ENCODE measurements at places on chromosomes 6 and 20. TPM values are rescaled to one million over a fixed set of nuclear protein-coding genes. Genes with fewer than 3 reads are reported as not detected.

NRSN1 gene
- not detected for total RNA-seq

KIAA1755 gene
- 5.1 TPM for total RNA-seq

NOP56 gene
- 77.1 TPM for total RNA-seq

MCCD1 gene
- not detected for total RNA-seq

MOG gene
- not detected for total RNA-seq

SPTLC3 gene
- 11.1 TPM for total RNA-seq

SLC17A1 gene
- total RNA-seq, result not detected

FOXC1 gene
- 3.7 TPM for total RNA-seq
